ENCODE measurements at places on chromosomes 7 and 10.

DNA sequence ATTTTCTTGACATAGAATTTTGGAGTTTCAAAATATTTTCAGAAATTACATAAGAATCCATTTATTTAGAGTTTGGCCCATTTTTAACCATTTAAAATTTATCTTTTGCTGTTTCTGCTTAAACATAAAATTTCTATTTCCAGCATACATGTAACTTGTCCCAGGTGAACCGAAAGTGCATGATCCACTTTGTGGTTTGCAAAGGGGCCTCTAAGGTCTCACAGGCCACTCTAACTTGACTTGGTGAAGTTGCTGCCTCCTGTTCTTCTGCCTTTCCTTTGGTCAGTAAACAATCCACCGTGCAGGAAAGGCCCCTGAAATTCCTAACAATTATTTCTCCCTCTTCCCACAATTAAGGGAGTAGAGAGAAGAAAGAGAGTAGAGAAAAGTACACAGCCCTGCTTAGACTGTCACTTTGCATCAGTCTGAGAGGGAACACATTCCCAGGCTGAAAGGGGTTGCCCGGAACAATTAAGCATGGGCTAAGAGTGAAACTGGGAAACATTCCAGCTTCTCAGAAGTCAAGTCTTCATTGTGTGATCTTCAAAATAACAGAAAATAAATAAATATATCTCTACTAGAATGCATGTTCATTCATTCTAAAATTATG lies 79.5 kb upstream of the SEMA3A start:
- DNase-seq: no peak

DNA sequence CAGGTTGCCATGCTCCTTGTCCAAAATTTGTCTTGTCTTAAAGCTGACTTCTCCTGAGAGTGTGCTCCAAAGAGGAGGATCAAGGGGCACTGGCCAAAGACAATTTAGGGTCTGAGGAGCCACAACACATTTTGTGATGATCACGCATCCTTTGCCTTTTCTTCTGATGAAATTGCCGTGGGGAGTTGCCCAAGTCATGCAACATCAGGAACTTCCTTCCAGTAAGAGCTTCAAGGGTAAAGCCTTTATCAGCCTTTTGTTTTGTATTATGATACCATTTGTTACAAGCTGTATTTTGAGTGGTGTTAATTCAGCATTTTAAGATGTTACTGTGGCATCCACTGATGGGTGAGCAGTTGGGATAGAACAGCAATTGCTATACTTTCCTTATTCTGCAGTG lies 131.2 kb upstream of the MKI67 start:
- DNase-seq: no peak

DNA sequence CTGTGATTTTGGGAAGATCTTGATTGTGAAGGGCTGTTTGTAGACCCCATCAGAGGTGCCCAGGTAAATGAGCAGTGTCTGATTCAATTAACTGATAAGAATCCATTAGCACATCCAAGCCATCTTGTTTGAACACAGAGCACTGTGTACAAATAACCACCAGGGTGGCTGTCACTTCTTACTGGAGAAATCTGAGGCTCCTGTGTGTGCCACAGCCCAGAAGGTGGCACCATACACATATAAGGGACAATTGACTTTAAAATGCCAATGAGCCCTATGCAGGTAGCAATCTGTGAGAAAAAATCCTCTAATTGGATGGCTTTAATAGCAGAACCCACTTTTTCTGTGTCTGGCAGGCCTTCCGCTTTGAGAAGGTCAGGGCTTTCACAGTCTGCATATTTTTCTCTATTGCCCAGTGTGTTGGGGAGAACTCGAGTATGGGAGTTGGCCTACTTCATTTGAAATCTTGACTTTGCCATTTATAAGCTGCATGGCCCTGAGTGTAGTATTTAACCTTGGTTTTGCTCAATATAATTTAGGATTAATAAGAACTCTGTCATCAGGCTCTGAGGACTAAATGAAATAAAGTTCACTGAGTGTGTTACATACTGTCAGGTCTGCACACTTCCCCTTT lies 517.4 kb downstream of the CCSER2 start:
- no peak for DNase-seq

DNA sequence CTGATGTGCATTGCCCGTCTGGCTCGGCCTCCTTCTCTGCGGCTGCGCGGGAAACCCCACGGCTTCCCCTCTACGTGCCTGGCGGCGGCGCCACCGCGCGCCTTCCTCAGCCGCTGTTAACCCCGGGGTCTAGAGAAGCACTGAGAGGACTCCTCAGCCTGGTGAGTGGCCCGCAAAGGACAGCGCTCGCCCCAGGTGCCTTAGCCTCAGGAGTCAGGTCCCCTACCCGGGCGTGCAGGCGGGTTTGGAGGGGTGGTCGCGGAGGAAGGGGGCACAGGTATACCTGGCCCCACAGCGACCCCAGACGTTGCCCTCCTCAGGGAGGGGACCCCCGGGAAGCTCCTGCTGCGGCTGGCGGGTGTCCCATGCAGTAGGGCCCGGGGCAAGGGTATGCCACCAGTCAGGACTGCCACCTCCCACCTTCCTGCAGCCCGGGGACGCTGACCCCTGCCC lies 51.0 kb downstream of the ARL5B start:
- DNase-seq: no peak

- no peak for DNase-seq
These were observed 69.5 kb downstream of the ARID5B start for GRCh38 chr10:61971003-61971325.

DNA sequence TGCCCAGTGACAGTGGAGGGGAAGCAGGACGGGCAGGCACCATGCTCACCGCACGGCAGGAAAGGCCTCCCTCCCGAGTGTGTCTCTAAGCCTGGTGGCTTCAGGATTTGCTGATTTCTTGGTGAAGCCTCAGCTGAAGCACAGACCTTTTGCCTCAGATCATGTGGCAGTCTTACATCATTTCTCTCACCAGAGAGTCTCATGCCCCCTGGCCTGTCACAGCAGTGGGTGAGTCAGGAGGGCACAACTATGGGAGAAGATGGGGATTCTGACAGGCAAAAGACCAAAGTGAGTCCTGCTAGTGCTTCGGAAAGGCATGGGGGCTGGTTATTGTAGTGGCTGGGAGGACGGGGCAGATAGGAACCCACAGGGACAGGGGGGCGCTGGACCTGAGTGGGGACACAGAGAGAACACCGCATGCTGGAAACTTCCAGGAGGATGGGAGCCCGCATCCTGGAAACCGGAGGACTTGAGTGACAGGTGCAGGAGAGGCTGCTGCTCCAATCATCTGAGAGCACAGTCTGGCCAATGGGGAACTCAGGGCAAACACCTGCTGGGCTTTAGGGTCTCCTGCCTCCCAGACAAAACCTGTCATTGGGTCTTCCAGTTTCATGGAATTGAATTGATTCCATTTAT lies 166.8 kb downstream of the ADARB2 start:
- no peak for DNase-seq

DNA sequence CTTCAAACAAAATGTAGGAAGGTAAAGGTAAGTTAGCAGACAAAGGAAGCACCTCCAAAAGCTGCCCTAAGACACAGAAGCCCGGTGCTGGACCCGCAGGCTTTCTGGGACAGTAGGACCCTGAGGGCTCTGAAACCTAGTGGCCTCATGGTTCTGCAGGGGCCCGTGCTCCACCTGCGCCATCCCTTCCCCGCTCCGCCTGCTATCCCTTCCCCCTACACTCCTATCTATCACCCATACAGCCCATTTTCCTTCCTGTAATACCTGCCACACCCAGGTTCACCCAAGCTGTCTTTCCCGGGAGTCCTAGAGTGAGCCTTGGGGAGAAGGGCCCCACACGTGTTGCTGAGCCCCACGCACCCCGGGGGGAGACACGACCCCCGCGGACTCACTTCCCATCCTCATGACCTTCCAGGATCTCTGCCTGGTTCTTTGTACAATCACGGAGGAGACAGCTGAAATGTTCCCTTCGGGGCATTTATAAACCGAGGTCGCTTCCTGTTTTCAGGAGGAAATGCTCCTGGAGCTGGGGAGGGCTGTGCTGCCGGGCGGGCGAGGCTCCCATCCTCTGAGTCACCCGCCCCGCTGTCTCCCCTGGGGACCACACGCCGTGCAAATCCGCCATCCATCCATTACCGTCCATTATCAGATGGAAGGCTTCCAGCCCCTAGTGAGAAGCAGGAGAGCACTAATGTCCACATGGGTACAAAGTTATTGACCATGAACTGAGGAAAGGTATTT lies 251.7 kb upstream of the PITRM1 start:
- no peak for DNase-seq

GRCh38 chr10:63760708-63761047 lies 239.5 kb downstream of the REEP3 start:
- no peak for DNase-seq

GRCh38 chr10:44760513-44760912 lies 150.6 kb upstream of the TMEM72 start:
- no peak for DNase-seq

DNA sequence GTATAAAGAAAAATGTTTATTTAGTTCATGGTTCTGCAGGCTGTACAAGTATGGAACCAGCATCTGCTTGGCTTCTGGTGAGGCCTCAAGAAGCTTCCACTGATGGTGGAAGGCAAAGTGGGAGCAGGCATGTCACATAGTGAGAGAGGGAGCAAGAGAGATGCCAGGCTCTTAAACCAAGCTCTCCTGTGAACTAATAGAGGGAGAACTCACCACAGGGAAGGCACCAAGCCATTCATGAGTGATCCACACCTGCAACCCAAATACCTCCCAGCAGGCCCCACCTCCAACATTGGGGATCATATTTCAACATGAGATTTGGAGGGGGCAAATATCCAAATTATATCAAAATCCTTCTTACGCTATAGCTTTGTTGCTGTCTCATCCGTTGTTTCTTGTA lies 113.1 kb downstream of the CPED1 start:
- DNase-seq: no peak

GRCh38 chr10:13775786-13776775 lies 189.3 kb downstream of the PRPF18 start:
- DNase-seq: peak; percentile 11

DNA sequence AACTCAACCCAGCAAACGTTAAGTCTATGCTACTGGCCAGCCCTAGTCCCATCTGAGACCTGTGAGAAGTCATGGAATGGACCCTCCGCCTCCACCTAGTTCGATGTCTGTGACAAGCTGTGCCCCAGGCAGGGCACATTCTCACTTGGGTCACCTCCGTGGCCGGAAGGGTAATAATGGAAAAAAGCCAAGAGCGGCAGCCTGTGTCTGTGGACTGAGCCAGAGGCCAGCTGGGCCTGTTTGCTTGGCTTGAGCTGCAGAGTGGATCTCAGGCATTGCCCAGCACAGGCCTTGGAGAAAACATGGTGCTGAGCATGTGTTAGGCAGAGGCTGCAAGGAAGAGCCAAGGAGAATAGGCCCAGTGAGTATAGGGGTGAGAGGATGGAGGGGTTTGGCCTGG lies 97.8 kb downstream of the GALNT17 start:
- DNase-seq: no peak

- DNase-seq: no peak
These were observed at the start of gene GIMAP8 for GRCh38 chr7:150450491-150451001. GIMAP8 (plus strand) TSS chr7:150450630; CDS start chr7:150466699, 16,069 bp downstream.

- no peak for DNase-seq
These were observed 21.6 kb downstream of the PRPF18 start for GRCh38 chr10:13608246-13608853.

DNA sequence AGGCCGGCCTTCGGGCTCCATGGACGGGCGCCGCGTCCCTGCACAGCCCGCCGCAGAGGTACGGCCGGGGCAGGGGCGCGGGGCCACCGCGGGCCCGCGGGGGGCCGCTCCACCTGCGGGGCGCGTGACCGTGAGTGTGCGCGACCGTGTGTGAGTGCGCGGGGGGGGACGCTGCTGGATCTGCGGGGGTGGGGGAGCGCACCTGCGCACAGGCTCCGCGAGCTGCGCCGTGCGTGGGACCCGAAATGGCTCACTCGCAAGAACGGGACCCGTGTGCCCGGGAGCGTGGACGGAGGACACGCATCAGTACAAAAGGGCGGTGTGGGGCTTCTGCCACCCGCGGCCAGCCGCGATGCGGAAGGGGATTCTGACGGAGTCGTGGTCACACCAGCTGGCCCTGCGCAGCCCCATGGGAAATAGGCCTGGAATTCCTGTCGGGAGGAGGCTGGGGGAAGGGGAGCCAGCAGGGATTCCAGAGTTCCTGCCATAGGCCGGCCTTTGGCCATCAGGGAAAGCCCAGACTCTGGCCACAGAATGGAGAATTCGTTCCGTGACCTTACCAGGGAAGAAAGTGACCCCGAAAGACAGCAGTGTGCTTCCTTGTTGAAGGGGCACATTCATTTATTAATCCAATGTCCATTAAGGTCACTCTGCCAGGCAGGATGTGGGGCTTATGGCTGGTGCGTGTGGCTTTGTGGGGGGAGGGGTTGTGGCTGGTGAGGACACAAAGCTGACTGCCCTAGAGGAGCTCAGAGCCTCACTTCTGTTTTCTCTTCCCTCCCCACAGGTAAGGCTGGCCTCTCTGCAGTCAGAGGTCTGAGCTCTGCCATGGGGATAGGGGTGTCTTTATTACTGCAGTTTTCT lies 494 bp downstream of the REPIN1 start:
- peak; percentile 64 for DNase-seq

DNA sequence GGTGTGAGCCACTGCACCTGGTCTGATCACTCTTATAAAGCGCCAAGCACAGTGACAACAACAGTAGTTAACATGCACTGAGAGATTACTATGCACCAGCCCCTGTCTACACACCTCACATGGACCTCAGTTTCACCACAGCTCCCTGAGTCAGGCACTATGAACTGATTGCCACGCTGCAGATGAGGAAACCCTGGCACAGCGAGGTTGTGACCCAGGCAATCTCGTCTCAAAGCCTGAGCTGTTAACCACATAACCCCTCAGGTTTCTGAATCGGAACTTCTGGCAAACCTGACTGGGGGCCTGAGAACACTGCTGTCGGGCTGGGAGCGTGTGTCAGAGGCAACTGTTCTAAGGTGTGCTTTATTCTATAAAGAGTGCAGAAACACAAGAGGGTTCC lies 150.8 kb downstream of the RNF216 start:
- DNase-seq: no peak

- no peak for DNase-seq
These were observed 49.7 kb downstream of the SEMA3A start for GRCh38 chr7:84144935-84145334.

DNA sequence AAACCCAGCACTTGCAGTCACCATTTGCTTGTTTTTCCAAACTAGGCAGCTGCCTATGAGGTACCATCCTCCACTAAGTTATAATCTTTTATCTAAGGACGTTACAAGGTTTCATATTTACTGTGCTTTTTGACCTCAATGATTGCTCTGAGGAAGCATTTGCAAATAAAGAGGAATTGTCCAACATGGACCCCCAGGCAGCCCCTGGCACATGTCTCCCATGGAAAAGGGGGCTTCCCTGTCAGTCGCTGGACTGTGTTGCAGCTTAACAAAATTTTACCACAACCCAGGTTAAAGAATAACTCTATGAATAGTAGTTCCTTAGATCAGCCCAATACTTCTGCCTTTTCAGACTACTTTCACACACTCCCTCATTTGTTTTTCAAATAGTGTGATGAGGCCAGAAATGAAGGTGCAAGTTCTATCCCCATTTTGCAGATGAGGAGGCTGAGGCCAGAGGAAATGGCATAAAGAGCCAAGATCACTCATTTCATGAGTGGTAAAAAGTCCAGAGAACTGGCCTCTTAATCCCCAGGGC lies 52.8 kb upstream of the ZPBP start:
- no peak for DNase-seq
